CMK (cell line): ENCODE measurements at places on chromosomes 2 and 18.

DNA sequence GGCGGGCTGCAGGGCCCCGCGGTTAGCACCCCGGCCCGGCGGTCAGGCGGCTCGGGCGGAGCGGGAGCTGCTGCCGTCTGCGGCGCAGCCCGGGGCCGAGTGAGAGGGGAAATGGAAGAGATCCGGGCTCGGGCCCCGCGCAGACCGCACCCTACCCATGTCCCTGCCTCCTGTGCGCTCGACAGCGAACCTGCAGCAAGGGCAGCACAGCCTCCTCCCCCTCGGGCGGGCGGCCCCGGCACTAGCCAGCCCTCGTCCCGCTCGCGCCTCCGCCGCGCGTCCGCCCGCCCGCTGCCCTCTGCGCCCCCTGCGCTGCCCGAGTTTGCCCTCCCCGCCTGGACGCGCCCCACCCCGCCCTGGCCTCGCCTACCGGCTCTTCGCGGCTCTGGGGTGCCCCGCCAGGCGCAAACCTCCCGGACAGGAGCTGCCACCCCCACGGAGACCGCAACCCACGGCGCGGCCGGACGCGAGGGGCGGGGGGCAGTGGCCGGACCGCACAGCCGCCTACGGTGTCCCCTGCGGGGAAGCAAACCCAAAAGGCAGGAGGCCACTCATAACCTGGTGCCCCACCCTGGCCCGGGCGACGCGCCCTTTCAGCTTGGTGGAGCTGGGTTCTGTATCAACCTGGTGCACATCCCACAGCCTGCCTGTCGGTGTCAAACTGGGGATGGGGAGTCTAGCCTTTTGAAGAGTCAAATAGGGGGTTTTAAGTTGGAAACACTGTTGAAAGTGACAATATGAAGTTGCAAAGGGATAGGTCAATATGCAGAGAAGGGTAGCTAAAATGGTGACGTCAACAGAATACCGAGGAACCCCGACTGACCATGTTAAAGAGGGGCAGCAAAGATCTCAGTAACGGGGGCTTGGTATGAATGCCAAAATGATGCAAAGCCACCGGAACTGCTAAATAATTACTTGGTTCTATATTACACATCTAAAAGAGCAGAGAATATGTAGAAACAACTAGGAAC is at the start of gene IHH:
IHH (minus strand) TSS at position 101 of the 971 bp plus-strand sequence. CDS start 454 bp downstream, outside the sequence.
- peak; percentile 26 for DNase-seq

- no peak for DNase-seq
Observed at GRCh38 chr2:126890136-126890510, 8.6 kb upstream of the TEX51 start.

DNA sequence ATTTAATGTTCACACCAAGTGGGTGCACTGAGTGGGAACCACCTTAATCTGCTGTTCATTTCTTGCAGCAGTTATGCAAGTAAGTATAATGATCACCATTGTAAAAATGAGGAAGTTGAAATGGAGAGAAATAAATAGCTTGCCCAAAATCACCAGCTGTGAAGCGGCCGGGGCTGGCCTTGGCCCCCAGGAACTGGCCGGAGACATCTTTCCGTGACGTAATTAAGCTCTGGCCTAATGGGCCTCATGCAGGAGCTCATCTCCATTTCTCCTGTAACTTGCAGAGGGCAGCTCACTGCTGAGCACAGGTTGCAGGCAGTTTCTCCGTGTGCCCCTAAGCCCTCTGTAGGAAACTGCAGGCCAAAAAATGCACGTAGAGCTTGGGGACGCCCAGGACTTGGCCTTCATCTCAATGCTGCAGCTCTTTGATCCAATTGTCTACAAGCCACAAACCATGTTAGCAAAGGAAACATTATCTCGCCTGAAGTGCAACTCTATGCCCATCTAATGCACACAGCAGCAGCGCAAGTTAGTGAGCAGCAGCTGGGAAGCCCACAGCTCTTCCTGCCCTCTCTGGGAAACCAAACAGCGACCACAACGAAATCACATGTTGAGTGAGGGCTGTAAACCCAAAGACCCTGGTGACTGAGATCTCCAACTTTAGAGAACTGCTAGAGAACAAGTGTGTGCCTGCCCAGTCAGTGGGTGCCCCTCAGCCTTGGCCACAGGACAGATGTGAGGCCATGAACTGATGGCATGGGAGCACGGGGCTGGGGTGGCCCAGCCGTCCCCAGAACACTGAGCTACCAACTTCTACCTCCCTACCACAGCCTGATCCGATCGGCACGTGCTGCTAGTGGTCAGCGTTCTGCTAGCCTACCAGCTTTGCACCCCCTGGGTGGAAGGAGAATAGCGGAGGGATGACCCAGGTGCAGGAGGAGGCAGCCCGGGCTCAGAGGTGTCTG is 28.8 kb downstream of the APCDD1 start:
- no peak for DNase-seq

DNA sequence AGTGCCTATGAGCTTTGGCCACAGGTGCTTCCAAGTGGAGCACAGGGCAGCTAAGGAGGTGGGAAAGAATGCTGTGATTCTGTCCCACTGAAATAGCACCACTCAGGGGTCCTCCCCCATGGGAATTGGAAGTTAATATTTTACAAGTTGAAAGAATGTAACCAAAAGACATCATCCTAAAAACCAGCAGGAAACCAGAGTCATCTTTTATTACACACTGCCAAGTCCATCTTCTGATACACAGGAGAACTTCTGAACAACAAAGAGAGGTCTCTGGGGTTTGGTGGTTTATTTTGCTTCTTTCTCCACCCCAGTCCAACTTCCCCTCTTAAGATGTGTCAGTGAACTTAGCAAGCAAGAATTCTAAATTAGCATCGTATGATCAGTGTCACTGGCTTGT is 47.7 kb downstream of the COLEC12 start:
- DNase-seq, result no peak

DNA sequence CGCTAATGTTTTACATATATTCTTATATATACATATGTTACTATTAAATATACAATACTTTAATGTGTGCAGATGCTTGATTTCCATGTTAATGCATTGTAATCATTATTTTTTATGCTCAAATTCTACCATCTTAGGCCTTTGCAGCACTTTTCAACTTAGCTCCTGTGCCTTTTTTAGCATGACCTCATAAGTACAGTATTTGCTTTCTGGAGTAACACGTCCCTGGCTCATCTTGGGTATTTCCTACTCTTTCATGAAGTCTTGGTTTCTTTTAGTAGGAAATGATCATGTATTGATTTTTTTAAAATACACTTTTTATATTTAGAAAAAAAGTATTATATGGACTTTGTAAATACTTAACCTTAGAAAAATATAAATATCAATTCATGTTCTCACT is 36.5 kb downstream of the CAB39 start:
- no peak for DNase-seq

GRCh38 chr18:57352271-57352701 is at the start of gene ST8SIA3:
Gene ST8SIA3 (plus strand): TSS chr18:57352557. CDS start chr18:57352847, 290 bp downstream.
- no peak for DNase-seq

- DNase-seq, result no peak
Observed at GRCh38 chr2:99187011-99187410, 6.0 kb downstream of the MRPL30 start.

GRCh38 chr2:64692401-64692800 is 38.7 kb upstream of the SERTAD2 start:
- no peak for DNase-seq

DNA sequence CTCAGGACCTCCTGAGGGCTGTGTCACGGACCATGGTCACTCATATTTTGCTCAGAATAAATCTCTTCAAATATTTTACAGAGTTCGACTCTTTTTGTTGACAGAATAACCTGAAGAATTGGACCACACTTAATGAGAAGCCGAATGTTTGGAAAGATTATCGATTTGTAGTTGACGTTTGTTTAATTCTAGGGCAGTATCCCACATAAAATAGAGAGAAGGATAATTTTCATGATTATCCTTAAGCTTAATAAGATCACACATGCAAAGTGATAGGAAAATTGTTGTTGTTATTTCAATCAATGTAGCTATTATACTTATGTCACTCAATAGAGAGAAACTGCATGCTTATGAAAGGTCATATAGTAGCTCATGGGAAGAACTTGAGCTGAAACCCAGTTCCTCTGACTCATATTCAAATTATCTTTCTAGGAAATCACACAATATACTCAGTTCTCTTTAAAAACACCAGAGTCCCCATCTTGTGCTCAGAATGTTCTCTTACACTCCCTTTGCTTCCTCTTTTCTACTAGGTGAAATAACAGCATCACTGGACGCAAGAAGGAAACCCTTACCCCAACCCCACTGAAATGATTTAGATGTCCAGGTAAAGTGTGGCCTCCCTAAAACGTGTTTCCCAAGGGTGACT is 982.1 kb downstream of the TSN start:
- DNase-seq, result no peak

- no peak for DNase-seq
Observed at GRCh38 chr2:1157107-1157506, 206.5 kb downstream of the SNTG2 start.

DNA sequence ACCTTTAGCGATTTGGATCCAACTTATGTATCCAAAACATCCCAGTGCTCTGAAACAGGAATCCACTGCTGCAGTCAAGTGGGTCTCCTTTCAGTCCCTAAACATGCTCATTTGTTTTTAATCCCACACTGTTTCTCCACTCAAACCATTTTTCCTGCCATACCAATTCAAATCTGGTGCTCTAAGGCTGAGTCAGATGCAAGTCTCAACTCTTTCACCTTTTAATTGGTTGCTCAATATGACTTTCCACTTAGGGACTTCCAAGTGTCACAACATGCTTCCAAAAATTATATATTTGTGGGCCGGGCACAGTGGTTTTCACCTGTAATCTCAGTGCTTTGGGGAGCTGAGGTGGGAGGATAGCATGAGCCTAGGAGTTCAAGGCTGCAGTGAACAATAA is 113.4 kb upstream of the TANK start:
- no peak for DNase-seq

GRCh38 chr18:74897971-74898657 is 300.4 kb downstream of the ZNF407 start:
- DNase-seq, result no peak

DNA sequence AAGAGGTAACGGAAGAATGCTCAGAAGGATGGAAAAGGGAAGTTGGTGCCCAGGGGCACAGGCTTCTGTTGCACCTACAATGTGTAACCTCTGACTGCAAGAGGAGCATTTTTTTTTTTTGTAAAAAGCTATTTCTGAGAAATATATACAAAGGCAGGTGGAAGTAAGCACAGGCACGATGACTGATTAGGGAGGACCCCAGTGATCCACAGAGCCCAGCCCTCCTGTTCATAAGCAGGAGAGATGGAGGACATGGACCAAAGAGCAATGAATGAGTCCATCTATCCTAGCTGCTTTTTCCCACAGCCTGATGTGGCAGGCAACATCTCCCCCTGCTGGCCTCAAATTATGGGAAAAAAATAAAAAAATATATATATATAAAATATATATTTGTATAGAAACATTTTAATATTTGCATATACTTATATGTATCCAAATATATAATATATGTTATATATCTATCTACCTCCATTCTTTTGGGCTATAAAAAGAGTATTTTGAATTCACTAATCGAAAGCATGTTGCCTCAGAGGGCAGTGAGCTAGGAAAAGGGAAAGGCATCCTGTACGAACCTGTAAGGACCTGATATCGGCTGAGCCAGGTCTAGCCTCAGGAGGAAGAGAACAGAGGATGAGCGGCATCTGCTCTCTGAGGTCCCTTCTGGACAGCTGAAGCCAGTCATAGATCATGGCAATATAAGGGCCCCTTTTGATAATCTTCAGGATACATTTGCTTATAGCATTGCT is 166.0 kb upstream of the STK17B start:
- DNase-seq, result no peak
